DMS79 treated with DMSO at 0.1 percent for 48 hours (cell line): ENCODE measurements at places on chromosomes 7 and 10.

- DNase-seq: no peak
Observed at GRCh38 chr10:15333909-15334649, 37.0 kb downstream of the FAM171A1 start.

DNA sequence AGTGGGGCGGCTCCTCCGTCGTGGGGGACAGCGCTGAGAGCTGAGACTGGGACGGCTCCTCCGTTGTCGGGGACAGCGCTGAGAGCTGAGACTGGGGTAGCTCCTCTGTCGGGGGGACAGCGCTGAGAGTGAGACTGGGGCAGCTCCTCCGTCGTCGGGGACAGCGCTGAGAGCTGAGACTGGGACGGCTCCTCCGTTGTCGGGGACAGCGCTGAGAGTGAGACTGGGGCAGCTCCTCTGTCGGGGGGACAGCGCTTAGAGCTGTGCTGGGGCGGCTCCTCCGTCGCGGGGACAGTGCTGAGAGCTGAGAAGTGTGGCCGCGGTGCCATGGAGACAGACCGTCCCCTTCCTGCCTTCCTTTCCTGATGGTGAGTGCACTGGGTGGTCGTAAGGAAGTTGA is 136.4 kb downstream of the DYNC2I1 start:
- no peak for DNase-seq

- no peak for DNase-seq
Observed at GRCh38 chr7:48471196-48471595, 299.9 kb downstream of the ABCA13 start.

DNA sequence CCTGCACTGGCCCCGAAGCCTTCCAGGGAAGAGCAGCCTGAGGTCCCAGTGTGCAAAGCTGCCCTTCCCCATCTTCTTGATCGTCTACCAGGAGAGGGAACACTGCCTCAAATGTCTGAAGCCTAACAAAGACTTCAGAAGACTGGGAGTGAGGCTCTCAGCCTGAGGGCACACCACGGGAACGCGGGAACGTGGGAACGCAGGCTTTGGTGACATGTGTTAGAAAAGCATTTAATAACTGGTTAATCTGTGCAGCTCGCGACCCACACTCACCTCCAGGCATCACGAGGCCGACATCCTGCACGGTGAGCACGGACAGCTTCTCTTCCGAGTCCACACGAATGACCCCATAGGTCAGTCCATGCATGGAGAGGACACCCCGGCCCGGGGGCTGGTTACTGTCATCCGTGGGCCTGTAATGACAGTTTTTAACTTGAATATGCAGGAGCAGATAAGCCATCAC is 234.0 kb downstream of the ZMYND11 start:
- no peak for DNase-seq

- DNase-seq: no peak
Observed at GRCh38 chr10:14838582-14839304, 637 bp downstream of the HSPA14 start.

DNA sequence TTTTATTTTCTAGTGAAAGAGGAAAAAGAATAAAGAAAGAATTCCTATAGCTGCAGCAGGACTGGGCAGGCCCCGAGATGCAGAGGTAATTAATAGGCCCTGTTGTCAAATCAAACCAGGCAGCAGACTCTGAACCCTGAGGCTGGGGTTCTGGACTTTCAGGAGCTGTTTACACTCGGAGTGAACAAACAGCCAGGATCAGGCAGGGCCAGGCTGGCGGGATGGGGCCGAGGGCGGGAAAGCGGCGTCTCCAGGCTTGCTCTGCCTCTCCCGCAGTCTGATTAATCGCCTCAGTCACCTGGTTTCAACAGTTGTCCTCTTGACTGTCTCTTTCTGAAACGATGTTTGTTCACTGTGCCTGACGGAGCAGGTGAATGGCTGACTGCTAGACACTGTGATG is 675.4 kb upstream of the FOXK1 start:
- no peak for DNase-seq

DNA sequence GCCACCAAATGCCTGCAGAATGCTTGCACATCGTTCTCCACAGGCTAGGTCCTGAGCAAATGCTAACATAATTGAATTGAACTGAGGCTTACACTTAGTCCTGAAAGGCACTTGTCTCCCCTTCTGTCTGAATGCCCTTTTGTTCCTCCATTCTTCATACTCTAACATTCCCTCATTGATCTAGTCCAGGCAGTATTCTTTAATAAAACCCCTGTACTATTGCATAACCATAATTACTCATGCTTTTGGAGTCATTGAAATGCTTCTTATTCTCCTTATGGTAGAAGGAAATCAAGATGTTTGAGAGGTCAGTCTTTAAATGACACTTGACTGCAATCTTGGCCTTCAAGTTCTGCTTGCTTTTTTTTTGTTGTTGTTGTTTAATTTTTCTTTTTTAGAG is 7.1 kb downstream of the PI4K2A start:
- no peak for DNase-seq

DNA sequence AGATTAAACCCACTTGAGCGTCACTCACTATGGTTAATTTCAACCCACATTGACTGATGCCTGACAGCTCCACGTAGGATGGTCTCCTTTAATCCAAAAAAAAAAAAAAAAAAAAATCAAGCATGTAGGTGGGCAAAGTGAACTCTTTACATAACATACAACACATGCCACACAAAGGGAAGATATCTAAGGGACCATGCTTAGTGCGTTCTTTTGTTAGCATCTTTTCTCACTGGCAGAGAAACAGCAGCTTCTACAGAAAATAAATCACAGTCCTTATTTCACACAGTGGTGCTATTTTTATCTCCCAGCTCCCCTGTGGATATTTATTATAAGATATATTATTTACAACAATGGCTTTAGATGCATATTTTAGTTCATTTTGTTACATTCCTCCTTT is 652.0 kb upstream of the CELF2 start:
- no peak for DNase-seq

- no peak for DNase-seq
Observed at GRCh38 chr10:32972460-32972859, 14.4 kb upstream of the ITGB1 start.

- DNase-seq: no peak
Observed at GRCh38 chr10:29642990-29643389, 8.2 kb upstream of the SVIL start.

DNA sequence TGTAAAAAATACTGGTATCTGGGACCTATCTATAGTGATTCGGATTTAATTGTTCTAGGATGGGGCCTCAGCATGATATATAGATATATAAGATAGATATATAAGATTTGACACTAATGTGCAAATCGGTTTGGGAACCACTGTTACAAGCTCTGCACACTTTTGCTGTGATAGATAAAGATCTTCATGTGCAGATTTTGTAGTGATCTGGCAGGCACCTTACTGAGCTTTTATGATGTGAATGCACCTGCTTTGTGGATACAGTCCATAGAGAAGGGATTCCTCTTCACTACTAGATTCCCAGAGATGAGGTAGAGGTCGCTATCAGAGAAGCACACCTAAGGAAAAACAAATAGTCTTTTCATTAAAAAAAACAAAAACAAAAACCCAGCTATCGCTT is 33.3 kb upstream of the PCGF5 start:
- no peak for DNase-seq

DNA sequence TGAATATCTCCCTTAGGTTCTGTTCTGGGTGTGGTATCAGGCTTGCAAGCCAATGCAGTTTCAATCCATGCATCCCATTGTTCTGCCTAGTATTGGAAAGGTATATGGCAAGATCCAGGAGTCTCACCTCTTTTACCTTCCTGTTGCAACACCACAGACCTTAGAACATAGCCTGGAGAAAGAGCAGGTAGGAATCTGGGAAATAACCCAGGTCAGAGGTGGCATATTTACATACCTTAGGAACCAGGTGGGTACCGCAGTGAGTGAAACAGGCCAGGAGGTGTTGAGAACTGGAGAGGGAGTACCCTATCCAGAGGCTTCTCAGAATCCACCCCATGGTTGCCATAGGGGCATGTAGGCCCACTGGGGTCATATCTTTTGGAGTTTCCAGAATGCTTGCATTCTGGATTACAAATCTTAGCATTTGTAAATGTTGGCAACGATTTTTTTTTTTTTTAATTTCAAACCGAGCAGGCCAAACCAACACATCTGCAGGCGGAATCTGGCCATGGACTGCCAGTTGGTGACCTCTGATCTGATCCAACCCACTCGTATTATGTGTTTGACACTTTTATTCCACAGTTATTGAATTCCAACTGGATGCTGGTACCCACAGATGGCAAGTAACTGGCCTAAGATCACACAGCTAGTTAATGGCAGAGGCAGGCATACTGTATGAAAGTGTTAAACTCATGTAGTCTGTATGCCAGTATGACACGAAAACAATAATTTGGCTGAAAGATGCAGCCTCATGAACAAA is 180.3 kb upstream of the TCF7L2 start:
- no peak for DNase-seq

- DNase-seq: no peak
Observed at GRCh38 chr7:97601931-97602457, 129.9 kb upstream of the TAC1 start.

- DNase-seq: no peak
Observed at GRCh38 chr7:64544010-64544409, 18.9 kb downstream of the ZNF680 start.

- DNase-seq: no peak
Observed at GRCh38 chr10:25952857-25953256, 18.8 kb downstream of the MYO3A start.

DNA sequence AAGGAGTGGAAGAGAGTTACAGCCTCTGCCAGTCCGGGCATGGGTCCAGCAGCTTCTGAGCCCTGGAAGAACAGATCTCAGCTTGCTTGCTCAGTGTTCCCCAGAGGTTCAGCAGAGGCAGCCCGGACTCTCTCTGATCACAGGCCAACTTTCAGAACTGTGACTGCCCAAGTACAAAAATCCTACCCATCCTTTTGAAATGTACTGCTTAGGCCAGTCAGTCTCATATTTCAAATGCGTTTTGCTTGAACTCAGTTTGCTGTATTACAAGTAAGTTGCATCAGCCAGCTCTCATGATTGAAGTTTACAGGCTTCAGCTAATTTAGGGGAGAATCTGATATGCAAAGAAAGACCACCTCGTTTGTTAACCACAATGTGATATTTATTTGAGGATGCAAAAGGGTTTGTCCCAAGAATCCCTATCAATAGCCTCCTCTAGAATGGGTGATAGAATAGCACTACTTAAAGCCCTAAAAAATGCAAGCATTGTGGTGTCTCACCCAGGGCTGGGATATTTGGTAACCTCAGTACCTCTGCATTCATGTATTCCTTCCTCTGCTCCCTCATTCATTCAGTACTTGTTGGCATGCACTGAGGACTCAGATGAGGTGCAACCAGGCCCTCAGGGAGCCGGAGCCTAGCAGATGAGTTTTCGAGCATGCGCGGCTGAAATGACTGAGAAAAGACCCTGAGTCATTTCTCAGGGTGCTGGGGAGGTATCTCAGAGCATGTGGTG is 7.0 kb downstream of the AIMP2 start:
- DNase-seq: peak; percentile 94

DNA sequence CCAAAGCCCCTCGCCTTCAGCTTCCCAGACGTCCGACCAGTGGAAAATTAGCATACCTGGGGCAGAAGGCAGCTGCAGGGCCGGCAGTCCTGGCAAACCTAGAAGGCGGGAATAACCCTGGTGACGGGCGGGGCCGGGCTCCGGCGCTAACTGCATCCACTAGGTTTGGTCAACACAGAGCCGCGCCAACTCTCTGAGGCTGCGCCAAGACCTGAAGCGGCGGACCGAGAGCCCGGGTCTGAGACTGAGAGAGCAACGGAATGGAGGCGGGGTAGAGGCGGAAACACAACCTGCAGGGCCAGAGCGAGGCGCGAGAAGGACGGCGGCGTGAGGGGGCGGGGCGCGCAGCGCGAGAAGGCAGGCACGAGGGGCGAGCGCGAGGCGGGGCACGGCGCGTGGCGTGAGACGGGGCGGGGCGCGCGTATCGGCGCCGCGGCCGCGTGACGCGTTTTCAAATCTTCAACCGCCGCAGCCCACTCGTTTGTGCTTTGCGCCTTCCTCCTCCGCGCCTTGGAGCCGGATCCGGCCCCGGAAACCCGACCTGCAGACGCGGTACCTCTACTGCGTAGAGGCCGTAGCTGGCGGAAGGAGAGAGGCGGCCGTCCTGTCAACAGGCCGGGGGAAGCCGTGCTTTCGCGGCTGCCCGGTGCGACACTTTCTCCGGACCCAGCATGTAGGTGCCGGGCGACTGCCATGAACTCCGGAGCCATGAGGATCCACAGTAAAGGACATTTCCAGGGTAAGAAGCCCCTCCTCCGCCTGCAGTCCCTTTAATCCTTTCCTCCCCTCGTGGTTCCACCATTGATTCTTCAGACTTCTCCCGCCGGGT is at the start of the genes DBF4 and SLC25A40:
Gene DBF4, plus strand, starts transcription at position 454 of the 829 bp plus-strand sequence. Its CDS starts 240 bp downstream, at position 694.
Gene SLC25A40, minus strand, starts transcription at position 321 of the 829 bp plus-strand sequence. CDS start 17,633 bp downstream, outside the sequence.
- peak; percentile 96 for DNase-seq
